Activated CD8-positive, alpha-beta T cell treated with anti-CD3 and anti-CD28 coated beads for 36 hours (primary cell): ENCODE measurements at places on chromosomes 3 and 15. TPM values are rescaled to one million over a fixed set of nuclear protein-coding genes. Genes with fewer than 3 reads are reported as not detected.

Gene SLC35G2
- 3.0 TPM for total RNA-seq

Gene NDUFB5
- 113 TPM for total RNA-seq

Gene CCDC13
- not detected for total RNA-seq

Gene NCKIPSD
- 73.8 TPM for total RNA-seq

- no peak overlapping the region for H3K4me3 ChIP-seq
- H3K27me3 ChIP-seq, result no peaks in the 10 kb centered on the region
- H3K36me3 ChIP-seq, result peaks cover 10% of the 10 kb centered on the region
- H3K4me1 ChIP-seq, result peaks cover 18% of the 10 kb centered on the region
- no peak overlapping the region for H3K27ac ChIP-seq
Observed at GRCh38 chr3:108085810-108086350, 5.0 kb downstream of the CD47 start.

GRCh38 chr15:66829551-66830121 is 127.6 kb downstream of the SMAD6 start:
- no peak overlapping the region for H3K27ac ChIP-seq
- H3K4me1 ChIP-seq, result no peaks in the 10 kb centered on the region
- no peak overlapping the region for H3K4me3 ChIP-seq
- peaks cover 1% of the 10 kb centered on the region for H3K27me3 ChIP-seq
- DNase-seq, result no peak

GRCh38 chr15:90315278-90315982 is 36.7 kb upstream of the ZNF774 start:
- no peak for DNase-seq
- no peaks in the 10 kb centered on the region for H3K36me3 ChIP-seq
- H3K27me3 ChIP-seq, result no peaks in the 10 kb centered on the region

- no peaks in the 10 kb centered on the region for H3K4me1 ChIP-seq
- no peaks in the 10 kb centered on the region for H3K36me3 ChIP-seq
- H3K27ac ChIP-seq, result no peak overlapping the region
- no peak overlapping the region for H3K4me3 ChIP-seq
Observed at GRCh38 chr3:156751461-156752025, 74.6 kb upstream of the LEKR1 start.

DNA sequence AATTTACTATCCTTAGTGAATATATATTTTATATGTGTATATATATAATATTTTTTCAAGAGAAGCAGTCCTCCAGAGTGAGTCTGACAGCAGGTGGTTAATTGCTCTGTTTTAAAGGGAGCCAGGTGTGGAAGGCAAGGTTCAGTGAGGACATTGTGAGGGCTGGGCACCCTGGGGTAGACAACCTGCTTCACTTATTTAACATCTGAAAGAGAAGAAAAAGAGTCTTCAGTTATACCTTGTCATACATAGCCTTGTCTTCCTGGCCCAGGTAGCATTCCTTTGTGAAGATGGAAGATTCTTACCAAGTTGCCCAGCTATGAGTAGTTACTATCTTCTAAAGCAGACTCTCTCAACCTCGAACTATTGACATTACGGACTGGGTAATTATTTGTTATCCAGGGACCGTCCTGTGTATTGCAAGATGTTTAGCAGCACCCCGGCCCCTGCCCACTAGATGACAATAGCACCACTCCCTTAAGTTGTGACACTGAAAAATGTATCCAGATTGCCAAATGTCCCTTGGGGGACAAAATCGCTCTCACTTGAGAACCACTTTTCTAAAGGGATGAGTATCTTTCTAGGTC is 336.0 kb upstream of the TRIM42 start:
- H3K27ac ChIP-seq, result no peak overlapping the region
- H3K4me3 ChIP-seq, result no peak overlapping the region
- no peaks in the 10 kb centered on the region for H3K36me3 ChIP-seq
- H3K4me1 ChIP-seq, result no peaks in the 10 kb centered on the region

DNA sequence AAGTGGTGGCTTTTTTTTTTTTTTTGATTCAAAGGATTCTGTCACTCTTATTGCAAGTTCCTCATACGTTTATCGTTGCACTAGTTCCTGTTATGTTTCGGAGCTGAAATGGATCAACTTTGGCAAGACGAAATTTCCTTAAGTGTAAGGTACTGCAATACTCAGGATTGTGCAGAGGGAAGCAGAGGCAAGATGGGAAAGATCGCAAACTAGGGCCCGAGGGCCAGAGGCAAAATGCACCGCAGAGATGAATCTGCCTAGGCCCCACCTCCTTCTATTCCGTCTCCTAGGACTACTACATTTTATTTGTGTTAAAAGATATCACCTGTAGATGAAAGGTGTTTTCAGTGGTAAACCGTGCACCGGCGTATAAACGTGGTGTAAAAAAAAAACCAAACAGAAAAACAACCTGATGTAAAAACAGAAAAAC is 331 bp downstream of the RNU6-1 start:
- H3K36me3 ChIP-seq, result peaks cover 2% of the 10 kb centered on the region
- H3K27ac ChIP-seq, result peak overlapping the region; percentile 97
- peak overlapping the region; percentile 84 for H3K4me3 ChIP-seq
- no peak for DNase-seq

DNA sequence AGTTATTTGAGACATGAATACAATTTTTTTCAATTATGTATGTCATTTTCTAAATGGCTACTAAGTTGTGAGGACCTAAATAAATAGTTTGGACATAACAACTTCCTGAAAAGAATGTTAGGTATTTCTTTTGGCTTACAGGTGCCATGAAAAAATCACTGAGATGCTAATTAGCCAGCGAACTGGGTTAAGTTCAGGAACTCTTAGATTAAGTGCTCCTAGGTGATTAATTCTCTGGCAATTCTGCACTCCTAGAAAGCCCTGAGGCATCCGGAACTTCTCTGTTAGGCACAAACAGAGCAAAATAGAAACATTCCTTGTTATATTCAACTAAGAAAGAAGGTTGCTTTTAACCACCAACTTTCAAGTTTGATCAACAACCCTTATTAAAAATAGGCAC is 192.3 kb downstream of the STAG1 start:
- peaks cover 8% of the 10 kb centered on the region for H3K36me3 ChIP-seq
- DNase-seq, result no peak
- no peak overlapping the region for H3K27ac ChIP-seq
- no peak overlapping the region for H3K4me3 ChIP-seq
- H3K4me1 ChIP-seq, result peaks cover 2% of the 10 kb centered on the region

DNA sequence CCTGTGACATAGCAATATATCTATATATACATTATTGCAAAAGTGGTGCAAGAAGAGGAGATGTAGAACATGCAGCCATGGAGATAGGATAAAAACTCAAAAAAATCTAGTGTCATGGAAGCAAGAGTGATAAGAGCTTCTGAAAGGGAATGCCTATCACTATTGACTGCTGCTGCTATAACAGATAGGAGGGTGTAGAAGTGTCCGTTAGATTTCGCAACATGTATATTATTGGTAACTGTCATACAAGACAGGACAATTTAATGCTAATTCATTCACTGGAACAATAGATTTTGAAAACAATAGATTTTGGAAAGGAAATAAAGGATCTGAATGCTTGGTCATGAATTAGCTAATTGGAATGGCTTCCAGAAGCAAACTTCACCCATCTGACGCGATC is 224.5 kb downstream of the ZNF385D start:
- no peak overlapping the region for H3K27ac ChIP-seq
- no peak overlapping the region for H3K4me3 ChIP-seq
- DNase-seq, result no peak

DNA sequence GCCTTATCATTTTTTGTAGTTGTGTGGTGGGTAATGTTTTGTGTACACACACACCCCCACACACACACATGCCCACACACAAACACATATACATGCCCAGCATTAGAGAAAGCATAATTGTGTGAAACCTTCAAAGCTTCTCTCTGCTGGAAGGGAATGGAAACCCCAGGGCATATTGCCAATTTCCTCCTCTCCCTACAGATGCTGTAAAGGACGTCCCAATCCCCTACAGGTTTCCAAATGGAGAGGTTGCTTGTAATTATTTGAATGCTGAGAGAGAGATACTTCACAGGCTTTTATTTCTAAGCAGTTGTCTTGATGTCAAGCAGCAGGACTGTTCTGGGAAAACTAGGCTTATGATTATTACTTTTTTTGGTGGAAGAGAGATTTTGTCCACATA is 23.0 kb upstream of the CCK start:
- H3K27me3 ChIP-seq, result peaks cover 8% of the 10 kb centered on the region
- no peaks in the 10 kb centered on the region for H3K36me3 ChIP-seq
- no peak for DNase-seq
- no peak overlapping the region for H3K27ac ChIP-seq
- H3K4me3 ChIP-seq, result no peak overlapping the region

- no peaks in the 10 kb centered on the region for H3K27me3 ChIP-seq
- H3K4me1 ChIP-seq, result no peaks in the 10 kb centered on the region
- no peak for DNase-seq
Observed at GRCh38 chr3:11467875-11468274, 175.8 kb downstream of the VGLL4 start.

- no peak for DNase-seq
- H3K27ac ChIP-seq, result peak overlapping the region; percentile 77
- peaks cover 54% of the 10 kb centered on the region for H3K36me3 ChIP-seq
- peaks cover 76% of the 10 kb centered on the region for H3K4me1 ChIP-seq
- H3K27me3 ChIP-seq, result no peaks in the 10 kb centered on the region
- H3K4me3 ChIP-seq, result no peak overlapping the region
Observed at GRCh38 chr15:55246567-55246966, 43.0 kb downstream of the RAB27A start.
